ENCODE measurements at places on chromosomes 11 and 22.
A peak's percentile ranks its signal among the peaks of the same experiment; 100 is the strongest.

DNA sequence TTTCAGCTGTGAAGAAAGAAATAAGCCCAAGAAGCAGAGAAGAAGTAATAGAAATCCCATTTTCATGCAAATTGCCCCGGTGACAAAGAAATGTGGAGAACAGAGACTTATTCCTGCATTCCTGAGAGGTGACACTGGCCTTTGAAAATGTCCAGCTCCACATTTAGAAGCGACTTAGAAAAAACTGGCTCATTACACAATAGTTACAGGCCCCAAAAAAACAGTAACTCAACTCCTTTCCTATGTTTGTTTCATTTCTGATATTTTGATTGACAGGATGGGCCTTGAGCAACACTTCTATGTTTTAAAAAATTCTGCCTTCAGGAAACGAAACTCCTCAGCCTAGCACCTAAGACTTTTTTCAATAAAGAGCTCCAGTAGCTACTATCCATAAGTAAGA, 726.9 kb upstream of the TENM4 start:
- DNase-seq = no peak

DNA sequence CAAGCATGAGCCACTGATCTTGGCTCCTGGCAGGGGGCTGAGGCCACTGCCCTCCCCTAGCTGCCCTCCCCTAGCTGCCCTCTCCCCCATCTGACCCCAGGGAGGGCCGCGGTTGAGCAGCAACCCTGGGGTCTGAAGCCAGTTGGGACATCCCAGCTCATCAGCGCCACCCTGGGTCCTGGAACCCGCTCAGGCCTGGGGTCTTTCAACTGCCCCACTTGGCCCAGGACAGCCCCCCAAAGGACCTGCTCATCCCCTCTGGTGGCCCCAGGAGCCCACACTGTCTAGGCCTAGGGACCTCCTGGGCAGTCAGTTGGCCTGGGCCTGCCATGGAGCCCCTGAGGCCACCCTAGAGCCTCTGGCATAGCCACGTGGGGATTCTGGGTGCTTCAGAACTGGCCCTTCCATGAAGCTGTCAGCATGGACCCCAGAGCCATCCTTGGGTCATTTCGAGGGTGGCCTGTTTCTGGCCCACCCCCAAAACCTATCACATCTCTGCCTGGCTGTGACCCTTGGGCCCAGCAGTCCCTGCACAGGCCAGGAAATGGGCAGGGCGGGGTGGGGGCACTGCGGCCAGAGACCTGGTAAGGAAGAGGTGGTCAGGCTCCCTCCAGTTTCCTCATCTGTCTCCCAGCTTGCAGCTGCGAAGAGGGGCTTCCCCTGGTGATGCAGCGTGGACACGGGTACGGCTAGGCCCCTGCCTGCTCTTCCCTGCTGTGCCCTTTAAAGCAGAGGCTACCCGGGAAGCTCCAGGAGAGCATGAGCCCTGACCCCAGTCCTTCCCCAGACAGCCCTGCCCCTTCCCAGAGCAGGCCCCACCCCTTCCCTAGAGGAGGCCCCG, 37.9 kb downstream of the MUC2 start:
- no peak for DNase-seq

- no peak for DNase-seq
These were observed 22.9 kb downstream of the KCNQ1 start for GRCh38 chr11:2467695-2468055.

DNA sequence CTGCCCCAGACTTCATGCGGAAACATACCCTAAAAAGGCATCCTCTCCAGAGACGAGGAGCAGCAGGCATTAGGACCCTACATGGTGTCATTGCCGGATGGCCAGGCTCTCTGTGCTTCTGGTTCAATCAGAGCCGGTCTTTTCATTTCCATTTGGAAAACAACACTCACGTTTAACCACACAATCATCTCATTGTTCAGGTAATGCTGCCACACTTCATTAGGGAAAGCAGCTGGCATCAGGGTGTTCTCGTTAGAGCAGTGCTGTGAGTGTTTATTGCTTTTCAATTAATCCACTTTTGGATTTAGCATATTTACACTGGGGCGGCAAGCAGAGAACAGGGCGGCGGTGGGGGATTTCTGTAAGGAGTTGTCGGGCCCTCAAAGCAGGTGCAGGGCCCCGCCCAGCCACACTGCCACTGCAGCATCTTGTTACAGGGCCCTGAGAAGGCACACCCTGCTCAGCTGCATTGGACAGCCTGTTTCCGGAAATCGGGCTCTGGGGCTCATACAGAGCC, 338.6 kb downstream of the SHANK2 start:
- no peak for DNase-seq

DNA sequence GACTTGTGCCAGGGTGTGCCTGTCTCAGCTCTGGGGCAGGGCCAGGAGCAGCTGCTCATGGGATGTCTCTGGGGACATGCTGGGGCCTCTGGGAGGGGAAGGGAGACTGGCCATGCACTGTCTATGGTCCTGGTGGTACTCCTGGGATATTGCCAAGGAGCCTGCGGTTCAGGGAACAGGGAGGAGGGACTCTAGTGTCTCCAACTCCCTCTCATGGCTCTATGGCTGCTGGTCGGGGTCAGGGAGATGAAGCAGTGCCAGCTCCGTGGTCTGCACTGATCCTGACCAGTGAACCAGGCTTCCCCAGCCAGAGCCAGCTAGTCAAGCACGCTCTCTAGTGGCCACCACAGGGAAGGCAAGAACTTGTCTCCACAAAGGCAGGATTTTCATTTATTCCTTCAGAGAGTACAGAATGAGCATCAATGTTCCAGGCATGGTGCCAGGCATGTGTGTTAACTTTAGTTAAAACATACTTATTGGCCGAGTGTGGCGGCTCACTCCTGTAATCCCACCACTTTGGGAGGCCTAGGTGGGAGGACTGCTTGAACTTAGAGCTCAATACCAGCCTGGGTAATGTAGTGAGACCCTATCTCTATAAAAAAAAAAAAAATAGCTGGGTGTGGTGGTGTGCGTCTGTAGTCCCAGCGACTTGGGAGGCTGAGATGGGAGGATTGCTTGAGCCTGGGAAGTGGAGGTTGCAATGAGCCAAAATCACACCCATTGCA, 2.5 kb upstream of the BEST1 start:
- no peak for DNase-seq

DNA sequence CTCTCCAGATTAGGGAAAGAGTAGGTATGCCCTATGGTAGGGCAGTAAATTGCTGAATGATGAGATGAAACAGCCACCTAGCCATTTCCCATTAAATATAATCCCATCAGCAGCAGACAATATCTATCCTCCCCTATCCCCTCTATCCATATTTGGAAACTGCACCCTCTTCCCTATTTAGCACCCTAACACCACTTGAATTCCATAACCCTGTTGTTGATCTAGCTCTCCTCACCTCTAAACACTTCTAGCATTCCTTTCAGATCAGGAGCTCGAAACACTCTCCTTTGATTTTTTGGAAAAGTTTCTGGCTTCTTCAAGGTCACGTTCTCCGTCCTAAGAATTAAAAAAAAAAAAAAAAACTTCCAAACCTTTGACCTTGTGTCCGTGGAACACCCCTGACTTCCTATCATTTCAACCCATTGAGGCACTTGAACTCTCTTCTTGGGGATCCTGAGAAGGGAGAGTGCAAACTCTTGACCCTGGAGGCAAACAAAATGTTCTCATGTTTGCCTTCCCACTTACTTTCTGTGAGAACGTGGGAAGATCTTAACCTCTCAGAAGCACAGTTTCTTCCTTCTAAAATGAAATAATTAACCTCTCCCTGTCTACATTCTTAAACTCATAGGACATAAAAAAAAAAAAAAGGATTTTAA, 19.0 kb downstream of the TRIM5 start:
- DNase-seq = no peak

- no peak for DNase-seq
These were observed 120.5 kb upstream of the FGF3 start for GRCh38 chr11:69939551-69940245.

DNA sequence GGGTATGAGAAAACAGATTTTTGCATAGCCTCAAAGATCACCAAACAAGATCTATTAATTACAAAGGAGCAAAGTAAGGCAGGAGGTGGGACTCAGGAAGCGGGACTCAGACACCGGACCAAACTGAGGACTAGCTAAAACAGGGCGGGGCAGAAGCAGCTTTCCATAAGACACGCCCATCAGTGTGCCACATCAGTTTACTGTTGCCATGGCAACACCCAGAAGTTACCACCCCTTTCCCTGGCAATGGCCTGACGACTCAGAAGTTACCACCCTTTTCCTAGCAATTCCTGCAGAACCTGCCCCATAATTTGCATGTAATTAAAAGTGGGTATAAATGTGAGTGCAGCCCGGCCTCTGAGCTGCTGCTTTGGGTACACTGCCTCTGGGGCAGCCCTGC, 173.9 kb downstream of the SHANK2 start:
- DNase-seq = no peak

GRCh38 chr11:73193251-73194033, 24.6 kb upstream of the P2RY2 start:
- DNase-seq = no peak

DNA sequence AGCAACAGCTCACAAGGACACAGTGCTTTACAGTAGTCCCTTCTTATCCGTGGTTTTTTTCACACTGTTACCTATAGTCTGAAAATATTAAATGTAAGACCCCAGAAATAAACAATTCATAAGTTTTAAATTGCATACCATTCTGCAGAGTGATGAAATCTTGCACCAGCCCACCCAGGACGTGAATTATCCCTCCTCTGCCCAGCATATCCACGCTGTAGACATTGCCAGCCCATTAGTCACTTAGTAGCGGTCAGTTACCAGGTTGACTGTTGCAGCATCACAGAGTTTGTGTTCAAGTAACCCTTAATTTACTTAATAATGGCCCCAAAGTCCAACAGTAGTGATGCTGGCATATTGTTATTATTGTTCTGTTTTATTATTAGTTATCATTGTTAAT, 3.6 kb downstream of the CLTCL1 start:
- no peak for DNase-seq

DNA sequence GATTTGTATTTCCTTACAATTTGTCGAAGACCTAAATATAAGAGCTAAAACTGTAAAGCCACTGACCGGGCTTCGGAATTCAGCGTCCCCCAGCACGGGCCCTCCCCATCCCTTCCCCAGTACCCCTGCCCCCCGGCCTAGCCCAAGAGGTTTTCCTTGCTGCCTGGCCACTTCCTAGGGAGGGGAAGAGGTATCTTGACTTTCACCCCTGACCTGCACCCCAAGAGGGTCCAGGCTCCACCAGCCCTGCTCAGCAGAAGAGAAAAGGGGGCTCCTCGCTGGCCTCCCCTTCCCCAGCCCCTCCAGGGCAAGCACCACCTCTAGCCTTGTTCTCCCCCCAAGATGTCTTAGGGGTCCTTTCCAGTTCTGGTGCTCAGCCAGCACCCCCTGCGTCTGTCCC, 26.1 kb upstream of the CARS1 start:
- DNase-seq = no peak

DNA sequence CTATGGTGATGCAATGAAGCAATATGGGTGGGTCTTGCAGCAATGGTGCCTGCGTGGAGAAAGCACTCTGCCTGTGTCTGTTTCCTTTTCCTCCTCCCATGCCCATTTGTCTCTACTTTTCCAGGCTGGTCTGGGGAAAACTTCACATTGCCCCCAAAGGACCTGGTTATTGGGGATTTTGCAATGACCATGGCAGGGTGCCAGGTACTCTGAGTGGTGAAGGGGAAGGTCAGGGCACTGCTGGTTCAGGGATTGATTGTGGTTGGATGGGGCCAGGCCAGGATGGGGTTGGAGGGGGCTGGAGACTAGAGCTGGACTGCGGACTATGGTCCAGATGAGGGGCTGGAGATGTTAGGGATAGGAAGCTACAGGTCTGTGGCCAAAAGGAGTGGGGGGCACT, 92.1 kb downstream of the INSC start:
- no peak for DNase-seq

- DNase-seq = peak; percentile 45
These were observed 107.4 kb downstream of the ZBTB16 start for GRCh38 chr11:114166897-114167323.

GRCh38 chr11:7918141-7918540, 12.9 kb downstream of the OR10A6 start:
- DNase-seq = no peak

DNA sequence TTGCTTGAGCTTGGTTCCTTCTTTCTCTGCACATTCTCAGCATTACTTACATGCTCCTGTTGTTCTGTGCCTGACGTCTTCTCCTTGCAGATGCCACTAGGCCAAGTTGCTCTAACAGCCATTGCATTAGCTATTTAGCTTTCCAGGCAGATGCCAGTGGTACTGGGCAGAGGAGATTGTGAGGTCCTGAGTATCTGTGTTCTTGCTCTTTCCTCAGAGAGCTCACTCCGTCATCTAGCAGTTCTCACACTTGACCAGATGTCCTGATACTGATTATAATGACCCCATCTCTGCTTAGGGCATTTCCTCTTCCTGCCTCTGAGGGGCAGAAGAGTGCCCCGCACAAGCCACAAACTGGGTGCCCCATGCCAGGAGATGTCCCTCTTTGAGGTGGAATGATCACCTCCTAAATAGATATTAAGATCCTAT, 30.7 kb downstream of the ARHGAP1 start:
- no peak for DNase-seq

DNA sequence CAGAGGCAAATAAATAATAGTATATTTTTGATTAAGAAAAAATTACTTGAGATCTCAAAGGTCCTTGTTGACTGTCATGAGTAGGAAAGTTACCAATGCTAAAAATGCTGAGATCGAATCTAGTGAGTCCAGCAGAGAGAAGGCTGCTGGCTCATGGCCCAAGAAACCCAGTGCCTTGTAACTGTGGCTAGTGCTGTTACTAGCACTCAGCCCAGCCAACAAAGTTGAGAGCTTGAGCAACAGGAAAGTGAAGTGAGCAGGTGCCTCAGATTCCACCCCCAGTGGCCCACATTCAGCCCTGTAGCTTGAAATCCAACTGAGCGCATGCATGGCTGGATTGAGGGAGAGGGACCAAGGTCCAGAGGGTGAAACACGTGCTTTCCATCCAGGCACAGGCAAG, 398.2 kb downstream of the SHANK2 start:
- DNase-seq = no peak

DNA sequence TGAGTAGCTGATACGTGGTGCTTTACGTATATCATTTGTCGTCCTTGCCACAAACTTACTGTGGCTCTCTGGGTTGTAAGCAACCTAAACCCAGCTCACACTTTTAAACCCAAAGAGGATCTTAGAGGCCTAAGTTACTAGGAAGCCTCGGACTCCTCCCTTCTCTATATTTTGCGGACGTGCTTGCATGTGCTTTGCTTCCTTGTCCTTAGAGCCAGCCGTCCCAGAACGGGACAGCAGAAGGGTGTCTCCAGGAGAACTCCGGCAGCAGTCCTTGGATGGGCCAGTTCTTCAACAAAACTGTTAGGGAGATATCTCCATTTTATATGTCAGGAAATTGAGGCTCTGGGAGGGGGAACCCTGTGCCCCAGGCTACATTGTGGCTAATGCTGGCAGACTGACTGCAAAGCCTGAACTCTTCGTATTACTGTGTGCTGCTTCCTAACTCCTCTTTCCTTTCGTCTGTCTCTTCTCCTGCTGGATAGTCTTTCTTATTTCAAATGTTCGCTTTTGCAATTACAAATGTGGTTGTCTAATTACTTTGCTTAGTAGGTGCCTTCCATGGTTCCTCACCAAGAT, 33.8 kb downstream of the TNRC6B start:
- no peak for DNase-seq

DNA sequence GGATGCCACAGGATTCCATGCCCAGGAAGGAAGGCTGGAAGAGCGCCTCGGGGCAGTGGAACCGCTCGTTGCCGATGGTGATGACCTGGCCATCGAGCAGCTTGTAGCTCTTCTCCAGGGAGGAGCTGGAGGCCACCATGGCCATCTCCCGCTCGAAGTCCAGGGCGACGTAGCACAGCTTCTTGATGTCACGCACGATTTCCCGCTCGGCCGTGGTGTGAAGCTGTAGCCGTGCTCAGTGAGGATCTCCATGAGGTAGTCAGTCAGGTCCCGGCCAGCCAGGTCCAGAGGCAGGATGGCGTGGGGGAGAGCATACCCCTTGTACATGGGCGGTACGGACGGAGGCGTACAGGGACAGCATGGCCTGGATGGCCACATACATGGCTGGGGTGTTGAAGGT, 17.9 kb upstream of the EP300 start:
- DNase-seq = no peak

Data from keratinocyte (primary cell).